ENCODE measurements at places on chromosomes 13 and 19. TPM values are rescaled to one million over a fixed set of nuclear protein-coding genes. Genes with fewer than 3 reads are reported as not detected.

LGALS14 gene
- total RNA-seq: not detected

KCNC3 gene
- 0.13 TPM for total RNA-seq

PRR19 gene
- not detected for total RNA-seq

ZNF534 gene
- total RNA-seq: not detected

GPC6 gene
- total RNA-seq: 0.90 TPM

LGALS13 gene
- not detected for total RNA-seq

SIGLEC10 gene
- total RNA-seq: not detected

SRRM5 gene
- total RNA-seq: not detected

ZNF135 gene
- total RNA-seq: 1.6 TPM

PROZ gene
- not detected for total RNA-seq

CADM4 gene
- total RNA-seq: 13.4 TPM

CYP4F11 gene
- 2.7 TPM for total RNA-seq

CAB39L gene
- total RNA-seq: 8.6 TPM

CACNG8 gene
- total RNA-seq: not detected

CALR3 gene
- 0.26 TPM for total RNA-seq

ZNF320 gene
- total RNA-seq: 12.3 TPM

CEP89 gene
- total RNA-seq: 5.0 TPM

CELF5 gene
- total RNA-seq: not detected

UBE2L5 gene
- not detected for total RNA-seq

CEACAM16 gene
- total RNA-seq: not detected

CYSLTR2 gene
- total RNA-seq: not detected

ARRDC5 gene
- total RNA-seq: not detected

OR10H4 gene
- not detected for total RNA-seq

STOML3 gene
- not detected for total RNA-seq

WDR87 gene
- not detected for total RNA-seq
